ENCODE measurements at places on chromosomes 12 and 14.

- DNase-seq: no peak
Observed at GRCh38 chr12:121748218-121748570, 35.6 kb downstream of the TMEM120B start.

DNA sequence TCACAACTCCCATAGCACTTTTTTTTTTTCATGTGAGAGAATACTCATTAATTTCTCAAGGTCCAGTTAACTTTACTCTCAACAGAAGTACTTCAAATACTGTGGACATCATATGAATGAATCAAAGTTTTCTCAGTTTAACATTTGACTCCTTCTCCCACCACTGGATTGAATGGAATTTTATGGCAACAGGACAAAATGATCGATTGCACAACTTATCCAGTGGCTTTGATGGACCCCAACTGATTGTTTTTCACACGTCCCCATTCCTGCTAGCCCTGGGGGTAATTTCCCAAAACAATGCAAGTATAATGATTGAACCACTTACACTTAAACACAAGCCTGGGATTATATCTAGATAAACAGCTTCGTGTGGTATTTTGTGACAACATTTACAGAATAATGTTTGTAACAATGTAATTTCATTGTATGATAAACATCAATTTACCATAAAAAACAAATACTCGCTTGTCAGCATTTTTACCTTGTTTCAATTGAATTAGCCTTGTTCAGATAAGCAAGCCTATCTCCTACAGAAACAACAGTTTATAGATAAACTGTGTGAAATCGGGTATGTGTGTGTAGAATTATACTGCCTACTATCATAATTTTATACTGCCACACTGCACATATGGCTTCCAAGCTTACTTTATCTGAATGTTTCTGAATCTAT is 60.9 kb downstream of the SOX5 start:
- no peak for DNase-seq

GRCh38 chr12:6281081-6281809 is 29.2 kb upstream of the PLEKHG6 start:
- no peak for DNase-seq

DNA sequence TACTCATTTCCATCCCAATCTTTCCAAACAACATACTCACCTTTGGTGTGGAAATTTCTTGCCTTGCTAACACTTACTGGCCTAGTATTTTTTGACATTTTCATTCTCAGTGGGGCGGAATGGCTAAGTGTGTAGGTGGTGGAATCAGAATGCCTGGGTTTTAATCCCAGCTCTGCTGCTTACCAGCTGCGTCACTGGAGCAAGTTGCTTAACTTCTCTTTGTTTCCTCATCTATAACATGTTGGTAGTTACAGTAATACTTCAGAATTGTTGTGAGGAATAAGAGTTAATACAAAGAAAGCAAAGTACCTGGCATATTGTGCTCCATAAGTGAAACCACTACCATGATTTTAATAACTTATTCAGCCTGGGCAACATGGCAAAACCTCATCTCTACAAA is 3.0 kb upstream of the FAM177A1 start:
- no peak for DNase-seq

DNA sequence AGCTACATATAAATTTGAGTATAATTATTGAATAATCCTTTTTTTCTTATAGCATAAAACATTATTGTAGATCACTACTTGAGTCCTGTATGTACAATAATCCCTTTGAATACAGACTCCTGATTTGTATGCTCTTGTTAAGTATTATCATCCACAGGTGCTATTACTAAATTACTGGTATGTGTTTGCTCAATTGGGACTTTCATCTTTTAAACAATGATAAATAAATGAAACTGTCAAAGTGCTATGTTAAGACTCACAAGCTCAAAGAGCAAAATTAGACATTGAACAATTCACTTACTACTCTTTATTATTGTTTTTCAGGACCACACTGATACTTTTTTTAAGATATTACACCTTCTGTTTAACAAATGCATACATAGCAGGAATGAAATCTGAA is 17.8 kb downstream of the MIA2 start:
- no peak for DNase-seq

DNA sequence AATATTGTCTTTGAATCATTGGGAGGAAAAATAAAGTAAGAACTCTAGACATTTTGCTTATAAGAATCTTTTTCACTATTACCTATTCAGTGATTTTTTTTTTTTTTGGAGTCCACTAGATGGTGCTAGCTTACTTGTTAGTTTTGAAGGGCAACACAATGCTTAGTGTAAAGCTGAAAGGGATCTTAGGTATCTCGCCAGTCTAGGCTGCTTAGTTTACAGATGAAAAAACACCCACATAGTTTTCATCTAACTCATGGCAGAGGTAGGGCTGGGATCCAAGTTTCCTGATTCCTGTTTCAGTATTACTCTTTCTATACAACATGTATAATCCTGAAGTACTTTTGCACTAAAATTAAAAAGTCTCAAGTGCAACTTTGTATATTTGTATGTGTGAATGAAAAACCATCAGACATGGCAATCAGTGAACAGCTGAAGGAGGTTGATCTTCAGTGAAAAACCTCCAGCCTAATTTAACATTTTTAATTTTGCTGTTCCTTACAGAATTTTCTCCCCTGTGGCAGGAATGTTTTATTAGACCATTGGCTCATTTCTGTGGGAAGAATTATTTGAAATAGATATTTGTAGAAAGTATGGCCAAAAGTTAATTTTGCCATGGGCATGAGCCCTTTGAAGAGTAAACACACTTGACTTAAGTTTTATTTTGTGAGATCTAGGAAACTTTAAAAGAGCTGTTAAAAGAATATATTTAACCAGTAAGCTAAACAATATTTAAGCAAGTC is 40.7 kb downstream of the LRRIQ1 start:
- no peak for DNase-seq

DNA sequence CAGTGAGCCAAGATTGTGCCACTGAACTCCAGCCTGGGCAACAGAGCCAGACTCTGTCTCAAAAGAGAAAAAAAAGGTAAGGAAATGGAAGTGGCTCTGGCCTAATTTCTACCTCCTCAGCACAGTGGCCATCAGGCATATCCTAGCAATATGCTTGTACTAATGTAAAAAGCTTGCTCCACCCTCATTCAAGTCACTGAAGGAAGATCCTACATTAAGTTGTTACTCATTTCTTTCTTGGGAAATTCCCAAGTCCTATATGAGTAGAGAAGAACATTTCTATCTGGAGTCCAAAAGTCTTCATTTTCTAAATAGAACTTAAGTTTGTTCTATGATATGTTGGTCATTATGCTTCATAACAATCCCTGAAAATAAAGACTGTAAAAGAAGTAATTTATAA is 67.3 kb upstream of the HOXC13 start:
- no peak for DNase-seq

DNA sequence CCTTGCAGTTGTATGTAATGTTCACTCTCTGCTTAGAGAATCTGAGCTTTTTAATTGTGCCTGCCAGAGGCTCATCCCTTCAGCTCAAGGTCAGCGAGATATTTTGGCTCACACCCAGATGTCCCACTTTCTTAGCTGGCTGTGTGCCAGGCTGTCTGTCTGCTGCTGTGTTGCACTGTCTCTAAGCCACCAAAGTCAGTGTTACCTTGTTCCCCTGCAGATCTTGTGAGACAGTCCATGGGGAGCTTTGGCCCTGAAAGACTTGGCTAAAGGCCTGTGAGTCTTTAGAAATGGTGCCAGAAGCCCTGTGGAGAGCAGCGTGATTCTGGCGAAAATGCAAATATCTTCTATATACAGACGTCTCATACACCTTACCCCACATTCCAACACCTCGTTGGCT is 293.7 kb downstream of the TTC6 start:
- no peak for DNase-seq

DNA sequence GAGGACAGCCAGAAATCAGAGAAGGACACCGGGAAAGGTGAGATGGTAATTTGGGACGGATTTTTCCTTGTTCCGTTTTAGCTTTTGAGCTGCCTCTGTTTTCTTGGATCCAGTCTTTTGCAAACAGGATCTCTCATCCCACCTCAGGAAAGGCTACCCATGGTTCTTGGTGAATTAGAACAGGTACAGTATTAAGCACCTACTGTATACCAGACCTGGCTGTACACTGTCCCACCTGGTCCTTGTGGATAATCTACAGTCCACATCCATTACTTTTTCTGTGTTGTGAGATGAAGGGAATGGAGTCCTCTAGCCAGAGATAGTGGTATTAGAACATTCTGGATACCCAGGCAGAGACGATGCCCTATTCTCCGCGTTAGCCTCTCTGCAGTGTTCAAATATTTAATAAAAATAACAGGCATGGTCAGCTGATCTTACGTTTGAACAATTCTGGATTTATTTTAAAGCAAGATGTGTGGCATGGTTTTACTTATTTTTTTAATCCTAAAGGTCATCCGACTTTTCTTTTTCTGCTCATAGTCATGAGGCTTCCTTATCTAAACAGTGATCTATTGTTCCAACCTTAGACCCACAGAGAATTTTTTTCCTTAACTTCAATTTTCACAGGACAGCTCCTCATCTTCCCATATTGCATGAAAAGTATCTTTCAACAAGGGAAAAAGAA is 18.8 kb downstream of the PLXNC1 start:
- no peak for DNase-seq

- DNase-seq: no peak
Observed at GRCh38 chr12:28027947-28028724, 55.6 kb upstream of the PTHLH start.

GRCh38 chr14:65396082-65396910 is 16.2 kb upstream of the FUT8 start:
- no peak for DNase-seq

- DNase-seq: no peak
Observed at GRCh38 chr12:95796225-95796981, 5.8 kb upstream of the NTN4 start.

DNA sequence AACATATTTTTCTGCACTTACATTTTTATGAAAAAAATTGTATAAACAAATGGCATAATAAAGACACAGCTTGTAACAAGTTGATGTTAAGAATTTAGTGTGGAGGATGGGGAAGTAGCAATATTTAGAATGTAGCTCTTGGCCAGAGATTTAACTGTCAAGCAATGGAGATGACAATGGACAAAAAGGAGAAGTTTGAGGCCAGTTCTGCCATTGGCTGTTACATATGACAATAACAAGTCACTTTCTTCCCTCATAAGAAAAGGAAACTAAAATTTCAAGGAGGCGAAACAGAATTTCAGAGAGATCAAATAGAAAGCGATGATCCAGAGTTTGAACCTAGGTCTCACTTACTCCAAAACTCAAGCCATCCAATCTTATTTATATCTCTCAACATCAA is 122.8 kb upstream of the CCDC175 start:
- DNase-seq: no peak

DNA sequence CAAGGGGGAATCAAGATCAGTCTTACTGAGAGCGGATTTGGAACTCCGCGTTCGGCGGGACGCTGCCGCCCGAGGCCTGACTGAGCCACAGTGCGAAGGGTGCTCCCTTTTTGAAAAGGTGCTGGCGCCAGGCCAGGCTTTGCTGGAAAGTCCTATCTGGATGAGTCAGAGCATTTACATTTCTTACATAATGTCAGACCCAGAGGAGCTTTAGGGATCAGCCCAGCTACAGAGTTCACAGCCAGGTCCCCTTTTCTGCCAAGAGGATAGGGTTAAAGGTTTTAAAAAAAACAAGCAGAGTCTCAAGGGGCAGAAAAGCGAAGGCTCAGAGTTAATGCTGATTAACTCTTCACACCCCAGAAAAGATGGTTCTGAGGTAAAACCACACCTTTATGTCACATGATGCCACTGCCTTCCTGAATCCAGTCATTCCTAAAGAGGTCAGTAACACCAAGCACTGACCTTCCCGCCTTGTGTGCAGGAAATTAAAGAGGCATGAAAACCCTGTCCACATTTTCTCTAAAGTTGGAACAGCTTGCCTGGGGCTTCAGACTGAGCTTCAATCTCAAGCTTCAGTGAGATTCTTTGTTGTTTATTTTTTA is 11.7 kb upstream of the FBXL14 start:
- DNase-seq: peak; percentile 95

DNA sequence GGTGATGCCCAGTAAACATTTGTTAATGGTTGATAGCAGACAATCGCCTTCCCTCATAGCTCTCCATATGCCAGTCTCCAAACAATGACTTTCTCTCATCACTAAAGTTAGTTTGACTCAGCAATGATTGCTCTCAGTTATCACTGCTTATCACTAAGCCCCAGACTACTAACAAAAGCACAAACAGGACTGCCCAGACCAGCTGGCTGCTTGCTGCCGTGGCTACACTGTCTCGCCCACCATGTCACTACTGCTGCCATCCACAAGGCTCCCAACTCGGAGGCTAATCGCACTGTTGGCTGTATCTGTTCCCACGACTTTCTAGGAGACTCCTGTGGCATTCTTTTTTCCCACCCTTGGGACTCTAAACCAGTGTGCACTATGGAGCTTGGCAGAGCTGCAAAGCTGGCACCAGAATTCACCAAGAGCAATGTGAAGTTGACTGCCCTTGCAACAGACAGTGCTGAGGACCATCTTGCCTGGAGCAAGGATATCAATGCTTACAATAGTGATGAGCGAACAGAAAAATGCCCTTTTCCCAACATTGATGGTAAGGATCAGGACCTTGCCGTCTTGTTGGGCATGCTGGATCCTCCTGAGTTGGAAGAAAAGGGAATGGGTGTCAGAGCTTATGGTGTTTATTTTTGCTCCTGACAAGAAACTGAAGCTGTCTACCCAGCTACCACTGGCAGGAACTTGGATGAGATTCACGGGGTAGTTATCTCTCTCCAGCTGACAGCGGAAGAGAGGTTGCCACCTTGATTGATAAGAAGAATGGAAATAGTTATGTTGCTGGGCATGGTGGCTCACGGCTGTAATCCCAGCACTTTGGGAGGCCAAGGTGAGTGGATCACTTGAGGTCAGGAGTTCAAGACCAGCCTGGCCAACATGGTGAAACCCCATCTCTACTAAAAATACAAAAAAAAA is 27.1 kb upstream of the NR2C1 start:
- DNase-seq: no peak

DNA sequence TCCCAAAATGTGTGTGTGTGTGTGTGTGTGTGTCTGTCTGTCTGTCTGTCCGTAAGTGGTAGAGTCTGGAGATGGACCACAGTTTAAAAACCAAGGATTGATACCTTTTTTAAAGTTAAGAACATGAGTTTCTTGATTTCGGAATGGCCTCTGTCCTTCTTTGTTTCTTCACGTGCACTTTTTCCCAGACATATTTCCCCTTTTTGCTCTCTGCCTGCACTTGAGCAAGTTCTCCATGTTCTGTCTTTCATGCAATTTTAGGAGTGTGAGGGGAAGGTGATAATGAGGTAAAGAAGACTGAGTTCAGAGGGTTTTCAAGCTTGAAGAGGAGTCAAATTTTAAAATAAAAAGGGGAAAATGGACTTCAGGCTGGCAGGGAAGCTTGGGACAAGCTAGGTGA is 12.7 kb downstream of the OLR1 start:
- DNase-seq: no peak

- DNase-seq: no peak
Observed at GRCh38 chr12:94418517-94418916, 41.1 kb downstream of the CEP83 start.

- DNase-seq: no peak
Observed at GRCh38 chr14:26206640-26207039, 391.2 kb downstream of the NOVA1 start.

- no peak for DNase-seq
Observed at GRCh38 chr12:131164096-131164872, 210.6 kb downstream of the ADGRD1 start.

GRCh38 chr14:103501921-103502669 is 20.5 kb downstream of the CKB start:
- no peak for DNase-seq
